ENCODE measurements at places on chromosomes 6 and 20. TPM values are rescaled to one million over a fixed set of nuclear protein-coding genes. Genes with fewer than 3 reads are reported as not detected.
A peak's percentile ranks its signal among the peaks of the same experiment; 100 is the strongest.

Gene WFDC10B
- not detected for total RNA-seq

- DNase-seq, result peak; percentile 28
These were observed 1.2 kb upstream of the C6orf62 start for GRCh38 chr6:24720131-24720603.

Gene DDX43
- not detected for total RNA-seq

Gene AIF1
- not detected for total RNA-seq

GRCh38 chr20:59576216-59576953 is 28.0 kb upstream of the PHACTR3 start:
- DNase-seq, result no peak

DNA sequence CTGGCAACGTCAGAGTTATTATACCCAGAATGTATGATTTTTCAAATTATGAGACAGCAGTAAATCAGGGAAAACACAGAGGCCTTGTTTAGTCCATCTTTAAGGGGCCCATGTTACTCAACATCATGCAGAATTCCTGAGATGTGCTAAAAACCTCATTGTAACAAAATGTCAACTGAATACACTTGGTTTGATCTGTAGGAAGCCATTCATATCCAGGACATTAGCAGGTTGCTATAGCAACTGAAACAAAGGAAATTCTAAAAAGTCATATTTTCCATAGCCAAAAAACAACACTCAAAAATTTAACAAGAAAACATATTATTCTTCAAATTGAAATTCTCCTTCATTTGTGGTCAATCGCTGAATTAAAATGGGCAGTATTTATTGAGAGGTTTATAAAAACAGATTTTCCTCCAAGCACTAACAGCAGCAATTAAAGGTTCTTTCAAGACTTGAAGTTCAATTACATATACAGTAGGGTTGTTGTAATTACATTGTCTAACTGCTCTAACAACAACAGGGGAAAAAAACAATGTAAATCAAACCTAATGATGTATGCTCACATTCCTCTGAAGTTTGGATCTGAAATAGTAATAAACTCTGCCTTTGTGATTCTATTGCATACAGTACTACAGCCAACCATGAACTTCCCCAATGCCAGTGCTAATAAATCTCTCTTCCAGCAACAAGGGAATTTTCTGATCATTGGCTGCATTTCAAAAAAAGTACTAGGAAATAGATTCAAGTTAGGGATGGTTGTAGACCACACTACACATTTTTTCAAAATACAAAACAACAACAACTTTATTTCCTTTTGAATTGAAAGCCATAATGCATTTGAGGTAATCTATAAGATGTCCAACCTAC is 34.9 kb downstream of the COL12A1 start:
- DNase-seq, result no peak

- peak; percentile 28 for DNase-seq
These were observed 82.1 kb downstream of the PSMG4 start for GRCh38 chr6:3340894-3341293.

DNA sequence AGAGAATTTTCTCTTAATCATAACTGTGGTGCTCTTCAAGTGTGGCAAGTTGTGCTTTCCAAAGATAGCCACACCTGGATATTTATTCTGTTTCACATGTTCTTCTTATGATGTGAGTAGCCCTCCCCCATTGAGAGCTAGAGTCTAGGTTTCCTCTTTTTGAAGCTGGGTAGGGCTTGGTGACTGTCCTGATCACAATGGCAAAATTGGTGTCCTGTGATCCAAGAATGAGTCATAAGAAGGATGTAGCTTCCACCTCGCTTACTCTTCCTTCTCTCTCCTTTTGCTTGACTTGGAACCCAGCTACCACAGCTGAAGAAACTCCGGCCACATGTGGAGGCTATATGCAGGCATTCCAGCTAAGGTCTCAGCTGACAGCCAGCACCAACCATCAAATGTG is 7.4 kb upstream of the IGF2R start:
- DNase-seq, result peak; percentile 31

Gene CNKSR3
- total RNA-seq, result 15.8 TPM

Gene ZNF831
- not detected for total RNA-seq

DNA sequence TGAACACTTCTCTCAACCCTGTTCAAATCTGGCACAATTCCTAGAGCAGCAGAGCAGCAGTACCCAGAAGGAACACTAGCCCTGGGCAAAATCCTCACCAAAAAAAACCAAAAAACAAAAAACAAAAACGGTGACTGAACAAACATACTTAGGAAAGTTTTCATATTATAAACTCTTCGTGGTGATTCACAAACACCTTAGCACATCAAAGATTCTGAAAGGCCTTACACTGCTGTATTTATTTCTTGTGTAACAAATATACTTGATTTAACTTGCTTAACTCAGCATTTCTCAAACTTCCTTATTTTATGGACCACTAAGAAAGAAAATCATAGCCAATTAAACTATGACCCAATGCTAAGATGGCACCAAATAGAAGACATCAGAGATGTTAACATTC is 57.8 kb upstream of the RREB1 start:
- DNase-seq, result no peak

DNA sequence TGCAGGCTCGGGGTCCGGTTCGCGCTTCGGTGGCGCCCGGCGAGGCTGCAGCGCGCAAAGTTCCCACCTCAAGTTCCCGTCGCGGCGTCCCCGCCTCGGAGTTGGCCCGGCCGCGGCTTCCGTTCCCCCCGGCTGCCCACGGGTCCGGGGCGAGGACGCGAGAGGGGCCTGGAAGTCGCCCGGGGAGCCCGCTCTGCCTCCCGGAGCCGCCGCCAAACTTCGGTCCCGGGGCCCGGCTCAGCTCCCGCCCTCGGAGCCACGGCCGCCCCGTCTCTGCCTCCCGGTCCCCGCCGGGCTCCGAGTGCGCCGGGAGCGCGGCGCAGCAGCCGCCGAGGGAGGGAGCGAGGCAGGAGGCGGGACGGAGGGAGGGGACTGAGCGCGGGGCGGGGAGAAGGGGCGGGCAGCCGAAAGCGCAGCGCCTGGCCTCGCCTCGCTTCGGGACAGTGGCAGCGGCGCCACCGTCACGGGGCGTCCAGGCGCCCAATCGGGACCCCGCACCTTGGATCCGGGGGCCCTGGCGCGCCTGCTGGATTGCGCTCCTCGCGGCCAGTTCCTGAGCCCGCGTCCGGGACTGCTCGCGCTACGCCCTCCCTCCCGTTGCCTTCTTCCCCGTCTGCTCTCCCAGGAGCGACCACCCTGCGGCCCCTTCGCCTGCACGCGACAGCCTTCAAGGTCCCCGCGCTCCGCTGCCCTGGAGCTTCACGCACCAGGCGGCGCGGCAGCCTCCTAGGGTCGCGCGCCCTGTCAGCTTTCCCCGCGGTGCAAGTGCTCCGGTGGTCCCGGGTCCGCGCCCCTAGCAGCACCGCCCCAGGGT is at the start of gene KCNG1:
TSS of gene KCNG1 (minus strand) at position 305 of the 814 bp plus-strand sequence. CDS start 12,769 bp downstream, outside the sequence.
- DNase-seq, result peak; percentile 75

Gene TRIM31
- not detected for total RNA-seq

Gene FKBP1C
- 0.72 TPM for total RNA-seq

- peak; percentile 83 for DNase-seq
These were observed 56.0 kb downstream of the TGM2 start for GRCh38 chr20:38108986-38109541.

DNA sequence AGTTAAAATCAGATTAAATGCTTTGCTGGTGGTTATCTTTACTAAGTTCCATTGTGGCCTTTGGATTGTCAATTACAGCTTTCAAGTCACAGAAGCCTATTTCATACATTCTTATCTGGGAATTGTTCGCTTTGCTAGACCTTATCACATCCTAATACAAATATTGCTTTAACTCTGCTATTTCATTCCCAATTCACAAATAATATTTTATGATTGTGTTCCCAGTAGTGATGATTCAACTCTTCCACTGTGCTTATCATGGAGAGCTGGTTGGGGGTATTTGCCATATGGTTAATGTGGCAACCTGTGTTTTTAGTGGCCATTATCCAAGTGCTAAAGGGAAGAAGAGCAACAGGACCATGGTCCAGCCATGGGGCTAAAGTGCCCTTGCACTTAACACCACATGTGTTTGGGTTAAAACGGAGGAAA is 72.9 kb upstream of the GLP1R start:
- DNase-seq, result no peak

DNA sequence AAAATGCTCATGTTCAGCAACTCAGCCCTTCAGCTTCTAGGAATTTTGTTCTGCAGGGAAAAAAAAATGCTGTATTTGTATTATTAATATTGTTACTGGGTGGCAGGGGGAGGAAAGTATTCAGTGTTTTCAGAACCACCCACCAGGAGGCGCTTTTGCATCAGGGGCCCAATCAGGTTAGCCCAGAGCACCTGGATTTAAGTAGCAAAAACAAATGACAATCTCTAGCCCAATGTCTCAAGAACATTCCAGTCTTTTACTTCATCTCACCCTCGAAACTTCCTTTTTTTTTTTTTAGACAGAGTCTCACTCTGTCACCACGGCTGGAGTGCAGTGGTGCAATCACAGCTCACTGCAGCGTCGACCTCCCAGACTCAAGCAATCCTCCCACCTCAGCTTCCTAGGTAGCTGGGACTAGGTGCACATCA is 635 bp upstream of the C20orf203 start:
- DNase-seq, result peak; percentile 50

Gene PTPRK
- total RNA-seq, result 80.8 TPM

Gene GJA10
- not detected for total RNA-seq

GRCh38 chr20:38109591-38110524 is 55.2 kb downstream of the TGM2 start:
- DNase-seq, result peak; percentile 79

- no peak for DNase-seq
These were observed 187.6 kb downstream of the SCP2D1 start for GRCh38 chr20:19001177-19001576.

DNA sequence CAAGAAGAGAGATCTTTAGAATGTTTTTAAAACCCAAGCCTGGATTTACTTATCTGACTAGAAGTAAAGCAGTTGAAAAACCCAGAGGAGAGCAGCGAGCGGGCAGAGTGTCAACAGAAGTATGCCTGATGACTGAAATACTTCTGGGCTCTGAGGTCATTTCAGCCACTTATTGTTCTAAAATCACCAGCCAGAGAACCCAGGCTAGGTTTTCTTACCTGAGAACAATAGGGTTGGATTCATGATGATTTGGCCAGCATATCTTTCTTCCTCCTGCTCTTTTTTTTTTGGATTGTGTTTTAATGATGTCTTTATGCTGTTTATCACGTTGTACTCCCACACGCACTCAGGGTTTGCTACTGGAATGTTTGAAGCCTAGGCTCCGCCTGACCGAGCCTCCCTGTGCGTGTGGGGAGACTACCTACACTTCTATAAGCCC is 63.0 kb upstream of the KIF25 start:
- no peak for DNase-seq

DNA sequence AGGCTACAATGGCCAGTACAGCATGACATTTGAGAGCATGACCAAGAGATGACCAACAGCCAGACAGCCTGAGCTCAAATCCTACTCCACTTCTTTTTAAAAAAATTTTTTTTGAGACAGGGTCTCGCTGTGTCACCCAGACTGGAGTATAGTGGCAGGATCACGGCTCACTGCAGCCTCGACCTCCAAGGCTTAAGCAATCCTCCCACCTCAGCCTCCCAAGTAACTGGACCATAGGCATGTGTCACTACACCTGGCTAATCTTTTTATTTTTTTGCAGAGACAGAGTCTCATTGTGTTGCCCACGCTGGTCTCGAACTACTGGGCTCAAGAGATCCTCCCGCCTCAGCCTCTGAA is 42.9 kb downstream of the NOL4L start:
- no peak for DNase-seq

Gene MEP1A
- total RNA-seq, result not detected

- DNase-seq, result no peak
These were observed 8.8 kb downstream of the FOXC1 start for GRCh38 chr6:1618311-1619097.

DNA sequence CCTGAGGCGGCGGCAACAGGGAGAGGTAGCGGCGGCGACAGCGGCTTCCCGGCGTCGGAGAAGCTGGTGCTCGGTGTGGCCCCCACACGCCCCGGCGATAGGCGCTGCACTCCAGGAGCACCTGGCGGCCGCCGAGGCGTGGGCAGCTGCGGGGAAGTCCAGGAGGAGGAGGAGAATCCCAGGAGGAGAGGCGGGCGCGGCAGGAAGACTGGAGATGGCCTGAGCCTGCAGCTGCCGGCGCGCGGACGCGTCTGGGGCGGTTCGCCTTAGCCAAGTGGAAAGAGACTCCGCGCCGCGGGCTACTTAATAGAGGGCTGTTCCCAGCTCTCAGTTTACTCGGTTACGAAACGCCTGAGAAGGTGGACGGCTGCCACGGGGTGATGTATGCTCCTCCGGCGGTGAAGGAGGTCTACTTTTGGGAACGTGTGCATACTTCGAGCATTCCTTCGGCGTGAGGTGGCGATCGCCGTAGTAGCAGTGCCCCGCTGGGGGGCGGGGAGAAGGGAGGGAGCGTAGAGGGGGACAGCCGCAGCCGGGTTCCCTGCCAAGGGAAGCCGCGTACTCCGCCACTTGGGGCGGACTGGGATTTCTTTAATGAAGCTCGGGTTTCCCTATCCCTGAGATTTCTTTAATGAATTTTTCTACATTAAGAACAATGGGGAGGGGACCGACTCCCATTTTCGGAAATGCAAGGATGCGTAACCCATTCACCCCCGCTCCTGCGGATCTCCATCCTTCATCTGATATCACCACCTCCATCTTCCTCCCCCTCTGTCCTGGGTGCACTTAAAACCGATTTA is at the start of gene COL12A1:
TSS of gene COL12A1 (minus strand) at position 278 of the 800 bp plus-strand sequence. CDS start 3,261 bp downstream, outside the sequence.
- peak; percentile 100 for DNase-seq

DNA sequence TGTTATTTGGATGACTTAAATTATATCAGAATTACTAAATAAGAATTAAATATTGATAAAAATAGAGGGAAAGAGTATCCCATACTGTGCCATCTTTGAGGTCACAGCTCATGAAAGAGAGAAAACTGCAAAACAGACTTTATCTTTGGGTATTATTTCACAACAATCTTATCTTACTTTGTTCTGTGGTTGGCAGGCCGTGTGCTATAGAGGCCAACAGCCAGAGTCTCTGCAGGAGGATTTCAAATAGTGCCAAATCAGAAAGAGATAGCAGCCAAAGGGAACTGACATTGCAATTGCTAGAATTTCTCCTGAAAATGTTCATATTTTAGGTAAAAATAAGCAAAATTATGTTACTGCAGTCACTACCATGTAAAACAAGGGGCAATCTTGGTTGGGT is 354.2 kb downstream of the GRIK2 start:
- DNase-seq, result no peak

Data from IMR-90 (cell line).